Activated CD4-positive, alpha-beta T cell treated with anti-CD3 and anti-CD28 coated beads, Interleukin-2, amount 50 U/mL, for 16 hours (primary cell): ENCODE measurements at places on chromosomes 16 and 17.
A peak's percentile ranks its signal among the peaks of the same experiment; 100 is the strongest.

- DNase-seq: no peak
These were observed 5.4 kb downstream of the CD2BP2 start for GRCh38 chr16:30349675-30350074.

DNA sequence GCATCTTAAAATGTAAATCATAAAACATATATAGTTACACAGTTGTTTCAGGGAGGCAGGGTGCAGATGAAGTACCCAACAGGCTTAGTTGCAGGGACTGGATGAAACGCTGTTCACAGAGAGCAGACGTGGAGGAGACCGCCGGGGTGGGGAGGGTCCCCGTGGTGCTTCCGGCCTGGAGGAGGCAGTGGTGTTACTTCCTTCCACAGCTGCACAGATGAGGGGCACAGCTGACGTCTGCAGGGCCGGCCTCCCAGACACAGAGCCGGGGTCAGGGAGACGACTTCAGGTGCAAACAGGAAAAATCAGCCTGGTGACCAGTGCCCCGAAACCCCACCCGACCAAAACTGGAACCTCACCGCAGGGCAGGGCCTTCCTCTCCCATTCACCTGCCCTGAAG lies 17.1 kb downstream of the SPIRE2 start:
- DNase-seq: no peak

DNA sequence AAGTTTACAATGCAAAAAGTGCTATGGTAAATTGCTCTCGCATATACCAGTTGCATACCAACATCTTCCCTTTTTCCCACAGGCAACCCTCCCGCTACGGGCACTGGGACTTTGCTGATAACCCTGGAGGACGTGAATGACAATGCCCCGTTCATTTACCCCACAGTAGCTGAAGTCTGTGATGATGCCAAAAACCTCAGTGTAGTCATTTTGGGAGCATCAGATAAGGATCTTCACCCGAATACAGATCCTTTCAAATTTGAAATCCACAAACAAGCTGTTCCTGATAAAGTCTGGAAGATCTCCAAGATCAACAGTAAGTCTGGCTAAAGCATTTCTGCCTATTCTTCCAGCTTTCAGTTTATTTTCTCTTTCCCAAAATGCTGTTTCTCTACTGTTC lies 27.9 kb upstream of the HSBP1 start:
- no peak for DNase-seq

DNA sequence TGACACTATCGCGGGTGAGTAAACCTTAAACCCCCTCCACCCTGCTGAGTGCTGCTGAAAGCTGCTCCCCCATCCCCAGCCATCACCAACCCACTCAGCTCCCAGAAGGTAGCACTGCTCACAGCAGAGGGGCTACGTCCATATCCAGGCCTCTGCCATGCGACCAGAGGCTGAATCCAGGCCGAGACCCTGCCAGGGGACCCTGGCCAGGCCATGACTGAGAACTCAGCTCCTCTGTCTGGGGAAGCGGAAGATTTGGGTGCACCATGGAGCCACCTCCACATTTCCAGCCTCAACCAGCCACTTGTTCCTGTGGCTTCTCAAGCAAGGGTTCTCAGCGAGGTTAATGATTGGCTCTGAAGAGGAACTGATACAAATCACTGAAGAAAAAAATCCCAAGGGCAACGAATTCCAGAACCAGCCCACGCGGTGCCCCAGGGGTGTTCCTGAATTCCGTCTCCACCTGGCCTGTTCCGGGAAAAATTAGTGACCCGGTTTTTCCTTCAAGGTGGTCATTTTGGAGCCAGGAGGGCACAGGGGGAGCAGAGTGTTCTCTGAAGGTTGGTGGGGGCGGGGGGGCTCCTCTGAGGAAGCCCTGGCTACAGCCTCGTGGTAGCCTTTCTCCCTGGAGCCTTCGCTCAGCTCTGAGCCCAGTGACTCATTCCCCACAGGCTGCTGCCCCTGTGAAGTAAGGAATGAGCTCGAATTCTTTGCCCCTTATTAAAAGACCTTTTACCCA lies 9.3 kb upstream of the SLC16A5 start:
- no peak for DNase-seq

DNA sequence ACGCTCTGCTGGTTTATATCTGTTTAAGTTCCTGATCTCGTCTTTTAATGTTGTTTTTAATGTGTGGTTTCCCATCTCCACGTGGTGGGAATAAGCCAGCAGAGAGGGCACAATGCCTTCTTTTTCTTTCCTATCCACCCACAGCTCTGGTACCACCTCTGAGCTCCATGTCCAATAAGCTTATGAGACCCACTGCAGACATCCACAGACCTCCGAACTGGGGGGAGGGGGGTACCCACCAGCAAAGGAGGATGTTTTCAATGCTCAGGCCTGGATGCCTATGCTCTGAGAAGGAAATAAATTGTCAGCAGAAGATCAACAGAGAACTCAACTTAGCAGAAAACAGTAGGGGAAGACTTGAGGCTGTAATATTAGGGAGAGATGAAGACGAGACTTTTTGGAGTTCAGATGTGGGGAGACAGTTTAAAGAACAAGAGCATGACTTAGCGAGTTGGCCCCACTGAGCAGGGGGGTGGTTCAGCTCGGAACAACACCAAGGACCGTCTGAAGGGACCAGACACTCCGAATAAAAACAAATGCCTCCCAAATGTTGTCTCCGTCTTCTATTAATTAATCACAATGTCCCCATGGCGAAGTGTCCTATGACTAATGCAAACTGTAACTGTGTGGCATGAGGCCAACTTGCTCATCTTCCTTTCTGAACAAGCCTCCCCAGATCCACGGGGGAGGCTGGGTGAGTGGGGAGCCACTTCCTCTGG lies 62.7 kb downstream of the GAS7 start:
- DNase-seq: no peak

DNA sequence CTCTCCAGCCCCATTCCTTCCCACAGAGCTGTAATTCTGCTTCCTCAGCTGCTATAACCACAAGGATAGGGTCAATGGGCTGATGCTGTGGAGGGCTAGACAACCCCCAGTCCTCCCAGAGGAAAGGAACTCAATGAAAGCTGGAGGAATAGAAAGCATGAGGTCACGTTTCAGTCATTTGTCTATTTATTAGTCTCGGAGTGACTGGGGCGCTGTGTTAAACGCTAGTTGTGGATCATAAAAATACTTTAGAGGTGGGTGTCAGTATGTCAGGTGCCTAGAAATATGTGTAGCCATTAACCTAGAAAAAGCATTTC lies 787 bp upstream of the CCL3L1 start:
- DNase-seq: no peak

DNA sequence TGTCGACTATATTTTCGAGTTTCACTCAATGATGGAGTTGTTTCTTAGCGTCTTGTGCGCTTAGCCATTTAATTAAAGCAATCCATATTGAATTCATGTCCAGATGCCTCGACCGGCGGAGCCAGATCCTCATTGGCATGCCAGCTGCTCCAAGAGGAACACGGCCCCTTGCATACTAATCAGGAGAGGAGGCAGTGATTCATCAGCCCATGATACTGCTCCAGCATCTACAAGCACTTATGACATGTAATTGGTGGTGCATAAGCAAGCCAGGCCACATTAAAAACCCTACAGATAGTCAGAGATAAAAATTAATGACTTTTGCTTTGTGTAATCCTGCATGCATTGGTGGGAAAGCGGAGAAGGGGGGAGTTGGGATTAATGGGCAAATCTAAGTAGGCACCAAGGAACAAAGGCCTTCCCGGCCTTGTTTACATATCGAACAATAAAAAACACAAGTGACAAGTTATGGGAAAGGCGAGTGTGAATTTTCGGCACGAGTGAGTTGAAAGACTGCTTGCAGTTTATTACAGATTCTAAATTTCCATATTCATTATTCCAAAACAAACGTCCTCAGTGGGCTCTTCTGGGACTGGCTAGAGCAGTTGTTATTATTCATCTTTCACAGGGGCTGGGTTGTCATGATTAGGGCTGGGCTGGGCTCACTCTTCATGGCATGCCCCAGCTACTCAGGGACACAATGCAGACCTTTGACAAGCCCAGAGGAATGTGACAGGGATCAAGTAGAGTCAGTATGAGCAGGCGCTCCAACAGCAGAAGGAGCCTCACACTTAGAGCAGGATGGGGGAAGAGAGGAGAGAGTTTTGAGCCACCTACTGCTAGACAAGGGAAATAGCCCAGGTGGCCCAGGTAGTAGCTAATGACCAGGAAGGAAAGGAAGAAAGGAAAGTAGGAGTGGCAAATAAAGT lies 281.7 kb upstream of the ZFHX3 start:
- no peak for DNase-seq

- DNase-seq: peak; percentile 30
These were observed 4.4 kb upstream of the OR1F1 start for GRCh38 chr16:3183445-3184139.

DNA sequence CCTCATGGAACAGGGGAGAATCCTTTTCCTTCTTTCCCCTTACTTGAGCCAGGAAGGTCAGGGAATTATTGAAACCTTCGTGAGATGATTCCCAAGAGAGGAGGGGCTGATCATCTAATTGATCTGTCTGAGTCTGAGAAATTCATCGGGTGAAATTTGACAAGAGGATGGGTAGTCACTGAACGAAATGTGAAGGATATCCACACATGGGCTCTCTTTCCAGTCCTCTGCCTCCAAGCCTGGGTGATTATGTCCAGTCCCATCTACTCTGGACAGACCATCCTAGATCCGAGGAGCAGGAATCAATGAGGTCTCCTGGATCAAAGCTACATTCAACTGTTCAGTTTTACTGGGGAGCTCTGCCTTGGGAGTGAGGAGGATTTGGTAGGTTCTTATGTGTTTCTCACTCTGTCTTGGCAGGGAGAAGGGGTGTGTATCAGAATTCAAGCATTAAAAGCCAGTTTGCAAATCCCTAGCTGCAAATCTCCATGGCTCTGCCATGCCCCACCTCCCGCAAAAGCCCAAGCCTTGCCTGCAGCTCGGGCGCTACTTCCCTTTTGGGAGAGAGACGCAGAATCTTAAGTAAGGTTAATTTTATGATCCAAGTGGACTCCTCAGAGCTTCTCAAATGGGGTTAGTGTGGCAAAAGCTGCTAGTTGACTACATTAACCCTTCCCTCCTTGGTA lies 47.1 kb upstream of the TEKT3 start:
- DNase-seq: no peak

GRCh38 chr17:39603304-39604016 lies 4.3 kb downstream of the NEUROD2 start:
- no peak for DNase-seq

DNA sequence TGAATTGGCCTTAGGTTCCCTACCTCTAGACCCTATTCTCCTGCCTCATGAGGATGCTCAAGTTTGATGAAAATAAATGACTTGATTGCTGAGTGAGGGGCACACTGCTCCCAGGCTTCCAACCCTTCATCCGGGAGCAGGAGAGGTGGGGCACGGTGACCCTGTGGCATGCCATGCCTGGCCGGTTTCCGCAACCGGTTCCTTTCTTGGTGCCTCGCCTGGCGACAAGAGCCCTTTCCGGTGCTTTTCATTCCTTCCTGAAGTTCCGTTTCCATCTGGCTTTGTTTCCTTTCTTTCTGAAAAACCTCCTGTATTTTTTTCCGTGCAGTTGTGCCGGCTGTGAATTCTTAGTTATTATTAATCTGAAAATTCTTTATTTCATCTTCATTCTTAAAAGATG lies 27.7 kb downstream of the CRAMP1 start:
- DNase-seq: no peak

DNA sequence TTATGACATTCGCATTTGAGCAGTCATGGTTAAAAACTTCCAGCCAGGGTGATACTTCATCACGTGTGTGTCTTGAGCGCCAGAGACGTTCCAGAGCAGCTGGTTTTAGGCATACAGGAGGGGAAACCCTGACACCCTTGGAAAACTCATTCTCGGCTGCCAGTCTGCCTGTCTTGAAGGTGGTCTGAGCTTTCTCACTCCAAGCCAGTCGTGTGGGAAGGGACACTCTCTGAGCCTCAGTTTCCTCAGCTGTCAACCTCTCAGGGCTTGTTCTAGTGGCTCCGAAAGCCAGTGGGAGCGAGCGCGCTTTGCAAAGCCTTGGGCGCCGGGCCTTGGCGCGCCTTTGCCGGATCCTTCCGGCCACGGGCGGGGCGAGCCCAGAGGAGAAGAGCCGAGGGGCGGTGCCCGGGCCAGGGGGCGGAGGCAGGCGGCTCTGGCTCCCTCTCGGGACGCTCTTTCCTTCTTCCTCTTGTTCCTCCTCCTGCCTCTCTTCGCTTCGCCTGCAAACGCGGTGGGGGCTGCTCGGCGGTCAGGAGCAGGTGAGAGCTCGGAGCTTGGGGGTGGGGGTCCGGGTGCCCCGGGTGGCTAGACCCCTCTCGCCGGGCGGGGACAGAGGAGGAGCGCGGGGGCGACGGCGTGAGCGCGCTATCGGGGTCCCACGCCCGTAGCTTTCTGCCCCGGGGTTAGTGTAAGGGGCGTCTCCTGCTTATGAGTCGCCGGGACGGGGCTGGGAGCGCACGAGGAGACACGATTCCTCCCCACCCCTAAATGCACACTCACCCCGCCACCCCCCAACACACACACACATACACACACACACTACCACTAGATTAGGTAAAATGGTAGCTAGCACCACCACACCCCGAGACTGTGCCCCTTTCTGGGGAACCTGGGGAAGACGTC lies at the start of gene LDAF1:
Gene LDAF1 (plus strand): TSS at position 467 of the 903 bp plus-strand sequence. CDS start 2,509 bp downstream, outside the sequence.
- peak; percentile 80 for DNase-seq

DNA sequence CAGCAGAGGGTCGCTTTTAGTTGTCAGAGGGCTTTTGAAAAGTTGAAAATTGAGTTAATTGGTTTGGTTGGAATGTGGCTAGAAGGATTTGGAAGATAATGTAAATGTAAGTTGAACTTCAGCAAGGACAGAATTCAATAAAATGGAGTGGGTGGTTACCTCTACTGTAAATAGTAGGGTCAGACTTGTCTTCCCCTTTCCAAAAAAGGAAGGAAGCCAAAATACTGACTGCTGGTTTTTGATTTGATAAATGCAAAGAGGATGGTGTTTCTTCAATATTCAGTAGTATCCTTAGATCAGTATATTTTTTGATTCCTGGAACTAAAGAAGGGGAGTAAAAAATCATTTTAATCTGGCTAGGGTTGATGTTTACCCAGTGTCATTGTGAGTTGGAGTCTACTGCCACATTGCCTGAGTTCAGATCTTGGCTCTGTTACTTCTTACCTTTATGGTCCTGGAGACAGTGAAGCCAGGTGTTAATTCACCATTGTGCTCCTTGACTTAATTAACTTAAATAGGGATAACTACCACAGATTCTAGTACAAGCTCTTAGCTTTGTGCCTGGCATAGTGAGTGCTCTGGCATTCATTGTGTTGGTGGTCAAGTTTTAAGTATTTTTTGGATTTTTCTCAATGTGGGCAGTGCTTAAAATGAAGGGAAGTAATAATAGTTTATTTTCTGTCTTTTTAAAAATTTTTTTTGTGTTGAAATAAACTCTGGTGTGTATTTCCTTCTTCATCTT lies 4.4 kb downstream of the HAPSTR1 start:
- DNase-seq: no peak

- DNase-seq: no peak
These were observed 67.9 kb downstream of the BCAS3 start for GRCh38 chr17:60745544-60745943.

DNA sequence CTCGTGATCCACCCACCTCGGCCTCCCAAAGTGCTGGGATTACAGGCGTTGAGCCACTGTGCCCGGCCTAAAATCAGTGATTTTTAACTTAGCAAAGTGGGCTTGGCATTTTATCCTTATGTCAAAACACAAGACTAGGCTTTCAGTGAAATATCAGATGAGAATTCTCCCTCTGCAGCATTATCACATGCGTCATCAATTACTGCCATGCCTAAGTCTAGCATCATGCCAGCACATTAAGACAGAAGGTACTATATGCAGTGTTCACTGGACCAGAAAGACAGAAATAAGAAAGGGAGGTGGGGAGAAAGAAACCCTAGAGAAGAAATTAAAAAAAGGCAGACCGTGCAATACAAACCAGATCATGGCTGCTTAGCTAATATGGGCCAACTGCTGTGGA lies 29.8 kb downstream of the GPATCH8 start:
- DNase-seq: no peak
